ENCODE measurements at places on chromosomes 4 and X.
A peak's percentile ranks its signal among the peaks of the same experiment; 100 is the strongest.

GRCh38 chrX:10111364-10112148 lies 45.2 kb upstream of the CLCN4 start:
- DNase-seq = no peak

- DNase-seq = no peak
Observed at GRCh38 chr4:89137695-89138094, 26.4 kb downstream of the TIGD2 start.

DNA sequence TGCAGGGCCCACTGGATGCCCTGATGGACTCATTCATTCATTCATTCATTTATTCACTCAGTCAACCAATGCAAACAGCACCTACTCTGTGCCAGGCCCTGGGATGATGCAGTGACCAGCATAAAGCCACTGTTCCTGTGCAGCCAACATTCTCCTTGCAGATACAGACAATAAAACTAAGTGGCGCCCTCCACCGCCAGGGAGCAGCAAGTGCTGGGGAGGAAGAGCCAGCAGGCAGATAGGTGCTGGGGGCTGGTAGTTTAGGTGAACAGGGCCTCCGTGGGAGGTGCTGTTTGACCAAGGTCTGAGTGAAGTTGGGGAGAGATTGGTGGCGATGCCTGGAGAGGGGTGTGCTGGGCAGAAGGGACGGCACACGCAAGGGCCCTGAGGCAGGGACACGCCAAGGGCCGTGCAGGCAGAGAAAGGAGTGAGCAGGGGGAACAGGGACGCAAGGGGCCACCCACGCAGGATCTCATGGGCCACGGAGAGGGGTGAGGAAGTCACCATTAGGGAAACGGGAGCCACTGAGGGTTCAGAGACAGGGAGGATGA lies 65.5 kb downstream of the WFS1 start:
- DNase-seq = no peak

- DNase-seq = no peak
Observed at GRCh38 chr4:72430050-72430449, 139.0 kb downstream of the ADAMTS3 start.

DNA sequence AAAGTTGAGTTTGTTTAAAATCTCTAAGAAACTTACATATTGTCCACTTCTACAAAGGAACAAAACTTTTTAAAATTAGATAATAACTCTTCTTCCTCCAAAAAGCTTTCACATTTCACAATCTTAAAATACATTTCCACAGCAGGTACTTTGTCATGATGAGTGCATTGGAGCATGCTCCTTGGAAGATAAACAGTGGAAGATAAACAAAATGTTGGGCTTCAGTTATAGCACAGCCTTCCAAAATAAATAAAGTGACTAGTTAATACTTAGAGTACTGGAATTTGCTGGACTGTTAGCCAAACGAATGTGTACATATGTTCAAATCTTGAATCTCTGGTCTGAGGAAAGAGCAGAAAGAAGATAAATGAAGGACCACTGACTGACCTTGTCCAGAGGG lies 54.9 kb upstream of the PDE5A start:
- DNase-seq = no peak

- no peak for DNase-seq
Observed at GRCh38 chr4:39802005-39802404, 104.1 kb downstream of the UBE2K start.

DNA sequence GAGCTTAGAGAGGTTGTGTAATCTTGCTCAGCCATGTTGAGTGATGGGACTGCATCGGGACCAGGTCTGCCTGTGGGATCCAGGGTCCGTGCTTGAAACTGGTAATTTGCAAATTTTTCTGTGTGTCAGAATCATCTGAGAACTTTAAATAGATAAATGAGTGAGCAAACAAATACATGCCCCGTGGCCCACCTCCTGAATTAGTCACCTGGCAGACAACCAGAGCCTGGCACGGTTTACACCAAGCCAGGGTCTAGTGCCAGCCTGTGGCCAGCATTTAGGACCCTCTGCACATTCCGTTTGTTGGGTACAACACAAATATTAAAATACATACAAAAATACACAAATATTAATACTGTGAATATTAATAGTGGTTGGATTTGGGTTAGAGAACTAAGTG lies 90.6 kb upstream of the STOX2 start:
- DNase-seq = no peak

- peak; percentile 59 for DNase-seq
Observed at GRCh38 chrX:24148535-24149350, 786 bp upstream of the ZFX start.

DNA sequence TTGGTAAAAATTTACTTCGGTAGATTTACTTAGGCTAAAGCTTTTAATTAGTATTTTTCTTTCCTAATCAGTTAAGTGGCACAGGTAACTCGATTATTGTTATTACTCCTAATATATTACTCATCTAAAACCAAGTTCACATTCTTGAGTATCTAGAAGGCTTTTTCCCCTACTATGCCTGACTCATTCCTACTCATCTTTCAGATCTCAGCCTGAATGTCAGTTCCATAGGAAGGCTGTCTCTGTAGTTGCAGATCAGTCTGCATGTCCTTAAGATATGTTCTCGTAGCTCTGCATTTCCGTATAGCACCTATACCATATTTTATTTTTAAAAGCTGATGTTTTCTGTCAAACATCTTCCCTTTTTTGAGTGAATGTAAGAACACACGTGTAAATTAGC lies 5.9 kb upstream of the FAM184B start:
- DNase-seq = no peak

GRCh38 chrX:136260776-136261175 lies 9.6 kb upstream of the MAP7D3 start:
- no peak for DNase-seq

GRCh38 chrX:150308532-150309157 lies 54.5 kb upstream of the MAMLD1 start:
- DNase-seq = no peak

DNA sequence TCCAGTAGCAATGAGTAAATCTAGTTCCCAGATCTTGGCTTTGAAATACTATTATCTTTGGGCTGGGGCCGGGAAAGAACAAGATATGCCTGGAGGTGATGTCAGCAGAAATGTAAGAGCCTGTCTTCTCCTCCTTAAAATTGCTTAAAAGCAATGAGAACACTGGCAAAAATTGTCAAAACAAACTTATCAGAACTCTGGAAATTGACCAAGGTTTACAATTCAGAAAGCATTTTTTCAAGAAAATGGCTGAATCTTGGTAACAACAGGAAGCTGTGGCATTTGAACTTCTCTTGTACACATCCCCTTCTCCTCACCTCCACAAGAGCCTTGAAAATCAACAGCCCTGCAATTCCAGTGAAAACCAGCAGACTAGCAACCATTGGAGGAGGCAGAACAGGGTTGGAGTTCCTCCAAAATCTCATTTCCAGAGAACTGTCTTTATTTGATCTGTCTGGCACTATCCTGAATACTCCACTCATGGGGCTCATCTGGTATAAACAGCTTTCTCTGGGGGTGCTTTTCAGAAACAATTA lies 13.5 kb downstream of the TIMP1 start:
- no peak for DNase-seq

DNA sequence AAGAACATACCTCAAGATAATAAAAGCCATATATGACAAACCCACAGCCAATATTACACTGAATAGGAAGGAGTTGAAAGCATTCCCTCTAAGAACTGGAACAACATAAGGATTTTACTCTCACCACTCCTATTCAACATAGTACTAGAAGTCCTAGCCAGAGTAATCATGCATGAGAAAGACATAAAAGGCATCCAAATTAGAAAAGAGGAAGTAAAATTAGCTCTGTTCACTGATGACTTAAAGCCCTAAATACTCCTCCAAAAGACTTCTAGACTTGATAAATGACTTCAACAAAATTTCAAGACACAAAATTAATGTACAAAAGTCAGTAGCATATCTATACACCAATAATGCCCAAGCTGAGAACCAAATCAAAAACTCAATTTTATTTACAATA lies 235.7 kb downstream of the NKX6-1 start:
- DNase-seq = peak; percentile 6

GRCh38 chrX:10009741-10010140 lies 42.6 kb downstream of the CLDN34 start:
- no peak for DNase-seq

GRCh38 chr4:7665321-7665720 lies 230.6 kb upstream of the PSAPL1 start:
- no peak for DNase-seq

DNA sequence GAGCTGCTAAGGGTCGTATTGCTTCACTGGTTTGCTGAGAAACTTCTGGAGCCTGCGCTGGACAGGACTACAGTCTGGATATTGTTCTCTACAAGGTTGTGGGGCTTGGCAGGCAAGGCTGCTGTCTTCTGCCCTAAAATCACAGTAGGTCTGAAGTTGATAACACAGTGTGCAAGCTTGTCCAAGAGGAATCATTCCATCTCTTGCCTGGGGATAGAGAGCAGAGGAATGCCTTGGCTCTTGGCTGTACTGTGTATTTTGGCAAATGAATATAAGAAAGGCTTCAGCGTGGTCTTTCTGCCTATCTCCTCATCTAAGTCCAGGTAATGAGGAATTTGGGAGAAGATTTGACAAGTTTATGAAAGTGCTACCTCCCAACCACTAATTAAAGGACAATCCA lies 9.4 kb upstream of the RASL11B start:
- DNase-seq = no peak

GRCh38 chr4:76199664-76200211 lies 13.9 kb downstream of the SCARB2 start:
- no peak for DNase-seq

GRCh38 chr4:17769406-17770174 lies 11.8 kb downstream of the FAM184B start:
- no peak for DNase-seq

- DNase-seq = peak; percentile 94
Observed at GRCh38 chr4:83197555-83198235, 83.2 kb upstream of the PLAC8 start.

DNA sequence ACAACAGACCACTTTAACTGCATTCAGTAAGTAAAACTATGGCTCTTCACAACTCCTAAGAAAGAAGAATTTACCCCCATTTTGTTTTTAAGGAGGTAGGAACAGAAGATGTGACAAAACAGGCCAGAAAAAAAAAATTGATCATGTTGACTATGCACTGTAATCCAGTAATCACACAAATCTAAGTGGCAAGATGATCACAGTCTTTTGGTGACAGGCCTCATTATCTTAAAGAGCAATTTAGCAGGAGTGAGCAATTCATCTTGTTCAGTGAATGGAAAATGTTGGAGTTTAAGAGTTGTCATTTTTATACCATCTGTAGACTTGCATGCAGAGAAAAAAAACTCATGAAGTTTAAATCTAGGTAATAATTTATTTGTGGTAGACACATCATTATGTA lies 115.1 kb downstream of the SLC39A8 start:
- DNase-seq = no peak

GRCh38 chrX:13055486-13055885 lies 11.1 kb upstream of the FAM9C start:
- no peak for DNase-seq

DNA sequence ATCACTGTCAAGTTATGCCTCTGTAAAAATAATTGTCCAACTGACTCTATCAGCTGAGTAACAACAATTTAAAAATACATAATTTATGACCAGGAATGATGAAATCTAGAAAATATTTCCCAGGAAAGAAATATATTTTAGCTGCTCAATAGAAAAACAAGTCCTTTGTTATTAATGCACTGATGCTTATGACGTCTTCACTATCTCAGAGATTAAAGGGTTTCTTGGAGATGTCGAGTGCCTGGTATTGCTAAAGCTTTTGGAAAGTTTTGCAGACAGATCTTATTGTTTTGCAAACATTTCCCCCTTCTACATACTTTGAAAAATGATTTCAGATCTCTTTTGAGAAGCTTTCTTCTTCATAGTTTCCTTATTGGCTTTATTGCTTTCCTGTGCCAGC lies 154.6 kb upstream of the RPS6KA3 start:
- no peak for DNase-seq

DNA sequence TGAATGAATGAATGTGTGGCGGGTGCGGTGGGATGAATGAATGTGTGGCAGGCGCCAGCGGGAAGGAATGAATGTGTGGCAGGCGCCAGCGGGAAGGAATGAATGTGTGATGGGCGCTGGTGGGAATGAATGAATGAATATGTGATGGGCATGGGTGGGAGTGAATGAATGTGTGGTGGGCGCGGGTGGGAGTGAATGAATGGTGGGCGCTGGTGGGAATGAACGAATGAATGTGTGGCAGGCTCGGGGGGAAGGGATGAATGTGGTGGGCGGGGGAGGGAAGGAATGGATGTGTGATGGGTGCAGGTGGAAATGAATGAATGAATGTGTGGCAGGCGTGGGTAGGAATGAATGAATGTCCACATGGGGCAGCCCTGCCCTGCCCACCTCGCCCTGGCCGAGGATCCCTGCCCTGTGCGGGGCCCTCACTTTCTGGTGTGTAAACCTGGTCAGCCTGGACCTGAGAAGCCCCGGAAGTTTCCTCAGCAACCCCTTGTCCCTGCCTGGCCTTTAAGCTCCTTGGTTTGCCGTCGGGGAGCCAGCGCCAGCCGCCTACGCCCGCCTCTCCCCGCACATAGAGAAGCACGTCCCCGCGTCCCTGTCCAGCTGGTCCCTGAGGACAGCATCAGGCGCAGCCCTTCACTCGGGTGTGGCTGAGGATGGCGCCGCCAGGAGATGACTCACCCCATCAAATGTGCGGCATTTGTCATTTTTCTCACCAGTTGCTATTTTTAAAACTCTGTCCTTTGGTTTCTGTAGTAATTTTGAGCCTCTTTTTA lies 112.8 kb upstream of the LRPAP1 start:
- DNase-seq = peak; percentile 77

DNA sequence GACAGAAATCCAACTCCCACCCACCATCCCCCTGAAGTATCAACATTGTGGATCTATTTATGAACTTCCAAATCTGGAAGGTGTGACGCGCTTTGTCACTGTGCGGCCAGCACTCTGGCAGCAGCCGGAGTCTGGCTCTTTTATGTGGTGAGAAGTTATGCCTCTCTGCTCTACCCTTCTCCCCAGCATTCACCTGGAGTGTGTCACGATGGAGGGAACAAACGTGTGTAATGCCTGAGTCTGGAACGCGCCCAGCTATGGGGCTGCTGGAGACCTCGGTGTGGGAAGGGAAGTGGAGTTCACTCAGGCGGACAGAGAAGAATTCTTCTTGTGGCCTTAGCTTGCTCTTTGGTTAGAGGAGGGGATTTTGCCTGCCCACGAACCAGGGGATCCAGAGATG lies 222.1 kb upstream of the RPL34 start:
- DNase-seq = no peak
